ENCODE measurements at places on chromosomes 13 and 19. TPM values are rescaled to one million over a fixed set of nuclear protein-coding genes. Genes with fewer than 3 reads are reported as not detected.

- no peak overlapping the region for H3K27ac ChIP-seq
- no peak overlapping the region for H3K4me3 ChIP-seq
- no peak for DNase-seq
- peaks cover 2% of the 10 kb centered on the region for H3K27me3 ChIP-seq
Observed at GRCh38 chr13:38417727-38418126, 68.1 kb downstream of the UFM1 start.

GRCh38 chr19:6011206-6011605 is 33.3 kb upstream of the RANBP3 start:
- H3K36me3 ChIP-seq, result no peaks in the 10 kb centered on the region
- H3K27me3 ChIP-seq, result no peaks in the 10 kb centered on the region
- DNase-seq, result no peak
- peaks cover 3% of the 10 kb centered on the region for H3K4me1 ChIP-seq
- H3K27ac ChIP-seq, result no peak overlapping the region

DNA sequence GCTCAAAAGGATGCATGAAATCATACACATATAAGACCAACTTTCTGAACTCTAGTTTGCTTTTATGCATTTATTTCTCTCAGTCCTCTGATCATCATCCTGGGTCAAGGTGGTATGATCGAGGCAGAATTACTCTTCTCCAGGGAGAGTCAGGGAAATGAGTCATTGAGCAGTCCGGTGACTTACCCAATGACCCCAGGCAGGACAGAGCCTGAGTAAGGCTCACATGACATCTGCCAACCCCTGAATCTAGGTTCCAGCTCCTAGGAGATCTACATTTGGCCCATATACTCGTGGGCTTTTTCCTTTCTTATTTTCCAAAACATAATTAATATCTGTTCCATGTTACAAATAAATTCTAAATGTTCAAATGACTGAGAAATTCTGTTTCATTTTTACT is 502.3 kb downstream of the FOXO1 start:
- no peak overlapping the region for H3K27ac ChIP-seq
- H3K4me1 ChIP-seq, result peaks cover 7% of the 10 kb centered on the region

- H3K27me3 ChIP-seq, result no peaks in the 10 kb centered on the region
- H3K27ac ChIP-seq, result no peak overlapping the region
- no peak for DNase-seq
- H3K4me3 ChIP-seq, result no peak overlapping the region
Observed at GRCh38 chr19:50478901-50479715, 2.5 kb upstream of the GARIN5A start.

GRCh38 chr13:98436233-98436910 is 140.5 kb downstream of the STK24 start:
- no peak overlapping the region for H3K4me3 ChIP-seq
- H3K27me3 ChIP-seq, result peaks cover 4% of the 10 kb centered on the region
- H3K27ac ChIP-seq, result no peak overlapping the region
- H3K4me1 ChIP-seq, result no peaks in the 10 kb centered on the region
- DNase-seq, result no peak

DNA sequence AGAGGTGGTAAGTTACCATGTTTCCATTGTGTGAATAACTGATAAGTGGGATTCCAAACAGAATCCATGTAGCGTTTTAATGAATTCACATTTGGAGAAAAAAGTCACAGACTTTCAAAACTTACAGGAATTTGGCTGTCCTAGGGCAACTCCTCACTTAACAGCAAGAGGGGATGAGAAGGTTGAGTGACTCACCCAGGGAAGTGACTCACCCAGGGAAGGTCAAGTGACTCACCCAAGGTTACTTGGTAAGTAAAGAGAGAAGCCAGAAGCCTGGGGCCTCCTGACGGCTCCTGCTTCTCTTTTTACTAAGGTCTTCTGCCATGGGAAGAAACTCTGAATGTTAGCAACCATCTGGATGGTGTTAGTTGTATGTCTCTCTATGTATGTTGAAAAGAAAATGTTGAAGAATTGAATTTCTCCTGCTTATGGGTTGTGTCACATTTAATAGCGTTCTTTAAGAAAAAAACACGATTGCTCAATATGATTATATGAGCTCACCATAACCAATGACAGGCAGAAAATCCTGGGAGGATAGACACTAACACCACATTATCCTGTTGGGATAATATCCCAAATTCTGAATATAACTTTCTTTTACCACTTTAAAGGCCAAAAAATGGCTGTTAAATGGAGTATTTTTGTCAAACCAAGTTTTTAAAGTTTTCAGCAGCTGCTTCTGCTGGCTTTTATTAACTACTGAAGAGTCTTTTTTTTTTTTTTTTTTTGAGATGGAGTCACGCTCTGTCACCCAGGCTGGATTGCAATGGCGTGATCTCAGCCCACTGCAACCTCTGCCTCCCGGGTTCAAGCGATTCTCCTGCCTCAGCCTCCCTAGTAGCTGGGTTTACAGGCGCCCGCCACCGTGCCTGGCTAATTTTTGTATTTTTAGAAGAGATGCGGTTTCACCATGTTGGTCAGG is 195.6 kb downstream of the GGACT start:
- peak overlapping the region; percentile 47 for H3K27ac ChIP-seq
- peaks cover 3% of the 10 kb centered on the region for H3K36me3 ChIP-seq
- H3K27me3 ChIP-seq, result no peaks in the 10 kb centered on the region
- peak overlapping the region; percentile 16 for H3K4me3 ChIP-seq
- peaks cover 21% of the 10 kb centered on the region for H3K4me1 ChIP-seq

The TPT1 gene
- 5,681 TPM for total RNA-seq

DNA sequence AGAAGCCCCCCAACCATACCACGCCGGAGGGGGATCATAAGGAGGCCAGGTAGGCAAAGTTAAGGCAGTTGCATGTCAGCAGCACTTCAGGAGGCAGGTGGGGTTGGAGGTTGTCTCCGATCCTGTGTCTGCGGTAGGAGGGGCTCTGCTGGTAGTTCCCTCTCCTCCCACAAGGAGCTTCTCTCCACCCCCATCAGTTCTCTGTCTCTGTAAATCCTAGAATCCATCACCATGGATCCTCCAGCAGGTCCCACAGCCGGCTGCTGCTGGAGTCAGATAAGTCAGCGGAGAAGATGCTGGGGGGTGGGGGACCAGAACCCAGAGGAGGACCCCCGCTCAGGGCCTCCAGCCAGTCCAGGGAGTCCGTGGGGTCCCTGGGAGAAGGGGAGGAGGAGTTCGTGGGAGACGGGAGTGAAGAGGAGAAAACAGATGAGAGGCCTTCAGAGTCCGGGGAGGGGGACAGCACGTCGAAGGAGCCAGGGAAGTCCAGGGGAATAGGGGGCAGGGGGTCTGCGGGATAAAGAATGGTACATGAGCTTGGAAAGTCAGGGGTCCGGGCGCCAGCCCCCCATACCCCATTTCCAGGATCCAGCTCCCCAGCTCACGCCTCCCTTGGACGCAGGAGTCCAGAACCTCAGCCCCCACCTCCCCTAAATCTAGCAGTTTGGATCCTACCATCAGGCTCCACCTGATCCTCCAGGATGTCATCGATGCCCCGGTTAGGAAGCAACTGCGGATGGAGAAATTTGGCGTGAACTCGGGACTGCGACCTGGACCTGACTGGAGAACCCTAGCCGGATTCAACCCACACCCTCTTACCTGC is 6.3 kb downstream of the MAMSTR start:
- peak overlapping the region; percentile 84 for H3K4me3 ChIP-seq
- peaks cover 10% of the 10 kb centered on the region for H3K4me1 ChIP-seq
- peak overlapping the region; percentile 61 for H3K27ac ChIP-seq
- H3K36me3 ChIP-seq, result peaks cover 10% of the 10 kb centered on the region
